ENCODE measurements at places on chromosomes 3 and 15. TPM values are rescaled to one million over a fixed set of nuclear protein-coding genes. Genes with fewer than 3 reads are reported as not detected.

The DNAH12 gene
- total RNA-seq, result 0.20 TPM

The OR5K2 gene
- total RNA-seq, result not detected

The LMOD3 gene
- not detected for total RNA-seq

The GOLGA8G gene
- total RNA-seq, result not detected

The PTH1R gene
- not detected for total RNA-seq

The ZDHHC19 gene
- total RNA-seq, result not detected

The HIGD2B gene
- 0.20 TPM for total RNA-seq

The LRRC31 gene
- not detected for total RNA-seq

The RAD18 gene
- 33.1 TPM for total RNA-seq

The KBTBD12 gene
- total RNA-seq, result not detected

The CLDN16 gene
- not detected for total RNA-seq

The MRAS gene
- total RNA-seq, result not detected

The SLC35A5 gene
- total RNA-seq, result 22.4 TPM

Data from T-helper 1 cell treated with Interleukin-12 subunit alpha and Interleukin-12 subunit beta and Interleukin-4 antibody, amounts not matched to agents 30 ng/mL and 1 ng/mL, for 36 hours (primary cell).